ENCODE measurements at places on chromosomes 3 and 15. TPM values are rescaled to one million over a fixed set of nuclear protein-coding genes. Genes with fewer than 3 reads are reported as not detected.
A peak's percentile ranks its signal among the peaks of the same experiment; 100 is the strongest.

The RLBP1 gene
- total RNA-seq = not detected

The UROC1 gene
- not detected for total RNA-seq

The PRR23A gene
- not detected for total RNA-seq

The TUSC7 gene
- total RNA-seq = not detected

The ATP10A gene
- 36.6 TPM for total RNA-seq

The ITPKA gene
- total RNA-seq = 1.0 TPM

DNA sequence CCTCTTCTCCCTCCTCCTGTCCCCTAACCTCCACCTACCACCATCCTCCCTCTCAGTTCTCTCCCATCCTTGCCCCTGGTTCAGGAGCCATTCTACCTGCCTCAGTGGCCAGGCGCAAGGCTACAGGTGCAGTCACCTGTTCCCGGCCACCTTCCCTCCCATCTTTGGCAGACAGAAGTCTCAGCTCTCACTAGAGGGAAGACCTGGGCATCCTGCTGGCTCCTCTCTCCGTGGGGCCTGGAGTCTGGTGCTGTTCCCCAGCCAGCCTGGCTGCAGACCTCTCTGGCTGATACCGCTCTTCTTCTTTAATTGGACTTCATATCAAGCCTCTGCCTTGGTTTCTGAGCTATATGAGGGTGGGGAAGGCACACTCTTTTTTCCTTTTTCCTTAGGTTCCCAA is 53.0 kb upstream of the SLC6A1 start:
- no peak for DNase-seq

- no peak for DNase-seq
Observed at GRCh38 chr3:14946236-14946635, 1.1 kb upstream of the NR2C2 start.

GRCh38 chr15:68404056-68404798 is 27.7 kb downstream of the ITGA11 start:
- DNase-seq = no peak

GRCh38 chr3:193737191-193737751 is 144.3 kb downstream of the OPA1 start:
- DNase-seq = no peak

- DNase-seq = no peak
Observed at GRCh38 chr3:12748477-12748876, 10.6 kb downstream of the TMEM40 start.

DNA sequence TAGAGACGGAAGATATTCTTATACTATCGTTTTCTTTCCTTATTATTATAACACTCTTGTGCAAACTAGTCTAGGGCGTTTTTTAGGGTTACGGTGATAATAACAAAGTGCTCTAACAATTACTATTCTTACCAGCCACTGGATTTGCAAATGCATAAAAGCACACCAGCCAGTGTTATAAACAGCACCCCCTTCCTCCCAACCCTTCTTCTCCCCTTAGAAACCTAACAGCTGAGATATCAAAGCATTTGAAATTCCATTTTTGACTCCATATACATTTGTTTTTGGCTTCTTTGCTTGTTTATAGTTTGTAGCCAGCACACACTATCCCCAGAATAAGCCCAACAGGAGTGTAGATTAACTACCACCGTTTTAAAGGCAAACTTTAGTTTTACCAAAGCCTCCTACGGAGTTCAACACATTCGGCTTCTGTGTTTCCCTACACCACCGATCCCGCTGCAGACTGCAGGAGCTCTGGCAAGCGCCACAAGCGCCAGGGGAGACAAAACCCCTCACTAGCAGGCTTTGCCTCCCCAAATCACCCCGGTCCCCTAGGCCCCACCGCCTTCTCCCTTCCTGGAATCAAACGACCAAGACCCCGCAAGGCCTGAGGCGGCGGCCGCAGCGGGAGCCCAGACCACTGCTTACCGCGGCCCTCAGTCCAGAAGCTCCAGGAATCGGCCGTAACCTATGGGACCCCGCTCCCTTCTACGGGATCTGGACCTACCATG is 461 bp downstream of the COPB2 start:
- no peak for DNase-seq

DNA sequence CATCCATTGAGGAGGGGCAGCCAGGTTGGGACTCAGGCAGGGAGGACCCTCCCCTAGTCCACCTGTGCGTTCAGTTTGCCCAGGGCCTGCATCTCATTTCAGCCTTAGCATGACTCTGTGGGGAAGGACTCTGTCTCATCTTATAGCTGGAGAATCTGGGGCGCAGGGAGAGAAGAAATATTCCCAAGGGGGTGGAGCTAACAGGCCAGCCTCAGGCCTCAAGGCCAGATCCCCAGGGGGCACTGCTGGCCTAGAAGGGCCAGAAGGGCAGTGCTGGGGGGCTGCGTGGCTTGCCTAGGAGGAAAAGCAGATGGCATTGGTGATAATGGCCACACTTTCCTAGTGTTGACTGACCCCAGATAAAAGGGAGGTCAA is 10.9 kb downstream of the AMOTL2 start:
- no peak for DNase-seq

GRCh38 chr3:125108833-125109535 is 53.2 kb upstream of the HEG1 start:
- no peak for DNase-seq

- peak; percentile 51 for DNase-seq
Observed at GRCh38 chr3:155560594-155560993, 184.3 kb downstream of the PLCH1 start.

GRCh38 chr3:71495708-71496472 is 87.6 kb downstream of the FOXP1 start:
- peak; percentile 93 for DNase-seq

GRCh38 chr15:88607951-88608350 is 13.2 kb upstream of the AEN start:
- DNase-seq = no peak

- no peak for DNase-seq
Observed at GRCh38 chr3:8835385-8835784, 66.0 kb upstream of the OXTR start.

All from astrocyte (in vitro differentiated cells and primary cell).